ENCODE measurements at places on chromosomes 1 and 21.

GRCh38 chr1:154796303-154796892, 73.7 kb downstream of the KCNN3 start:
- no peak for DNase-seq

DNA sequence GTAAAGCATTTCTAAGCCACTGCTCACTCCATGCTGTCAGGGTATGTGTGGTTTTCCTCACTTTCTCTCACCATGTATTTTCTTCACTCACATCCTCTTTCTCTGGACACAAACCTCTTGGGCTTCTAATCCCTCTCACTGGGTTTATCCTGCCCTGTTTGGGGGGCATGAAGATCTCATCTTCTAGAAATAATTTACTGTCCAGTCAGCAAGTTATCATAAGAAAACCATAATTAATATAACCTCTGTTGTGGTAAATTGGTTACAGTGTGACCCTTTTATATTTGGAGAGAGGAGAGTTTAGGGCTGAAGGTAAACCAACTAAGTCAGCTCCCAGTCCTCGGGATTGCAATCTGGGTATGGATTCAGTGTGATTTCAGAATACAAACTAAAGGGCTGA, 213.8 kb upstream of the PROX1 start:
- no peak for DNase-seq

- DNase-seq: no peak
Observed at GRCh38 chr1:159088546-159089183, 12.1 kb upstream of the AIM2 start.

GRCh38 chr1:164440232-164440631, 118.8 kb upstream of the PBX1 start:
- no peak for DNase-seq

GRCh38 chr1:46425726-46426125, 31.6 kb downstream of the FAAH start:
- DNase-seq: no peak

- DNase-seq: peak; percentile 55
Observed at GRCh38 chr1:206030714-206031113, 7.0 kb upstream of the CTSE start.

DNA sequence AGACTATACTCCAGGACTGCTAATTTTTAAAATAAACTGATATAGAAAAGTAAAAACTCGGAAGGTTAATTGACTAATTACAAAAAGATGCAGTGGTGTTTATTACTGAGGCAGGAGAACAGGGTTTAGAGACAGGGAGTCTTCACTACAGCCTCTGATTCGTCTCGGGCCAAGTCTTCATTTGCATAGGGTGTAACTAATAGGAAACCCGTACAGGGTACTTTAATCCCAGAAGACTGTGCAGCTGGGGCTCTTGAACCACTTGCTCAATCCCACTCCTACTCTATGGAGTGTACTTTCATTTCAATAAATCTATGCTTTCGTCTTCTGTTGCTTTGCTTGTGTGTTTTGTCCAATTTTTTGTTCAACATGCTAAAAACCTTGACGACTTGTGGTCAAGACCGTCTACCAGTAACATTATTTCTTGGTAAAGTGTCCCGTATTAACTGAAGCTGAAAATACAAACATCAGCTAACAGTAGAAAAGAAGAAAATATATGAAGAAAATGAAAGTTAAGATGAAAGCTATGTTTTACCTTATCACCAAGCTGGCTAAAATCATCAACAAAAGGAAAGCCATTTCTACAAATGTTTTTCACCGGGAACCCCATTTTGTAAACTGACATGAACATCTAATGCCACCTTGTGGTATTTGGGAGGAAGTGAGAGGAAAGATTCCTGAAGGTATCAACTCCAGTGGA, 8.0 kb downstream of the SDHB start:
- no peak for DNase-seq

DNA sequence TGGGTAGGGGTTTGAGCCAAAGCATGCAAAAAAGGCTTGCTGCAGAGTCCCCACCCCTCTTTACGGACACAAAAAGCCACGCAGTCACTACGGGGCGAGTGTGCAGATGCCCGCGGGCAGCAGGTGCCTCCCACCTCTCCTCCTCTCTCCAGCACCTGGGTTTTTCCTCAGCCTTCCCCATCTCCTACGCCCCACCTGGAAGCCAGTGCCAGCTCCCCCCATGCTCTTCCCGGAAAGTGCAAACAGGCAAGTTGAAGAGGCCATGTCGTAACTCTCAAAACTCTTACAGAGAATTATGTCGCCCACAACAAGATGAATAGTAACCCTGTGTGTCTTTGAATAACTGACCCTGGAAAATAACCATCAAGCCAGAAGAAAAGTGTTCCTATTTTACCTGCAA, 82.5 kb downstream of the PDE9A start:
- DNase-seq: no peak

GRCh38 chr1:228488818-228489674, 1.9 kb downstream of the RNF187 start:
- no peak for DNase-seq

Measured in stimulated activated CD4-positive, alpha-beta T cell treated with anti-CD3 and anti-CD28 coated beads, Interleukin-1b, Interleukin-23, amount 100 ng/mL, for 24 hours (primary cell).